ENCODE measurements at places on chromosomes 11 and 22.

DNA sequence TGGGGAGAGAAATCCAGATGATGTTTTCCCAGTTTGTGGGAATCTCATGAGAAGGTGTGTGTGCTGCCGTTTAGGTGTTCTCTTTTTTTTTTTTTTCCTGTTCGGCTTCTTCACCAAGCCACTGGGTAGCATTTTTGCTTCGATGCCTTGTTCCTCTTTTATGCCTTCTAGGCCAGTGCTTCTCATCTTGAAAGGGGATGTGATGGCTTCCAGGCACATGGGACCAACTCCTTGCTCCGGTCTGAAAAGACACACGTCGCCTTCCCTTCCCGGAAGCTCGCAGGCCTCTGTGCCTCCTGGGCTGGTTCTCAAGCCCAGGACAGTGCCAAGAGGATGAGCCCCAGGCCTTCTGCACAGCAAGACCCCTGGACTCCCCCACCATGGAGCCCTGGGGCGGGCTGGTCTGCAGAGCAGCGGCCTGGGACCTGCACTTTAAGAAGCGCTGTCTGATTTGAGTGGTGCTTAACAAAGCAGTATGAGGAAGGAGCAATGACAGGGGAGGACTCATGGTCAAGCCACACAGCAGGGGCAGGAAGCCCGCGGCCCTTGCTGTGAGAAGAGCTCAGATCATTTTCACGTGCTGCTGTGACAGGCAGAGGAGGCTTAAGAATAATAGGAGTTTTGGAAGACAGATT lies 158.8 kb downstream of the MPPED1 start:
- DNase-seq: no peak

DNA sequence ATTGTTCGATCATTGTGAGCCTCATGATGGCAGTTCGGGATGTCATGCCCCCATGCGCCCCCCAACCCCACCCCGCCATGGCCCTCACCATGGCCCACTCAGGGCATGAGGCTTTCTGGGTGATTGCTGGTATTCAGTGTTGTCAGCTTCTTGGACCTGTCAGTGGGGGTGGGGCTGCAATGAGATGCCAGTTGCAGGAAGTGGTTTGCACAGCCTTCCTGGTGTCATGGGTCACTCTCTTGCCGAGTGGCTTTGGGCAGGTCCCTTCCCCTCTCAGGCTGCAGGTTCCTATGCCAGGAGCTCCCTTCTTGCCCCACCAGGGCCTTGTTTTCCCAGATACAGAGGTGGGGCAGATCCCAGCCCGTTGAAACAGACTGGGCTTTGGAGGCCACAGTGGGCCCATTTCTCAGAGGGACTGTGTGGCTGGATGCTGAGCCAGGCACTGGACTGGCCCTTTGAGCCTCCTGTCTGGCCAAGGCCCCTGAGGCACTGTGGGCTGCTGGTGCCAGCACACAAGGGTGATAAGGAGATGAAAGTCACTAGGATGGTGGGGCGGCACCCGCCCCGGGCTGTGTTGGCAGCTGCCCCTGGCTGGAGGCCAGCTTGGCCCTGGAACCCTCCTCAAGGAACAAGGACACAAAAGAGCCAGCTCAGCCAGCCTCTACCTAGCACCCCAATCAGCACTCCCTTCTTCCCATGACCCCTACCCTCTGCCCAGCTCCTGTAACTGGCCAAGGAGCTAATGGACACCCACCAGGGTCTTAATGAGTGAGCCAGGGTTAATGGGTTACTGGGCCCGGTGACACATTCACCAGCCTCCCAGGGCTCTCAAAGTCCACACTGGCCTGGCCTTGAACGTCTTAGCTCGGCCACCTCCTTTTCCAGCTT lies 1.5 kb upstream of the GGT1 start:
- no peak for DNase-seq

GRCh38 chr22:44924710-44925109 lies 85.1 kb downstream of the PHF21B start:
- DNase-seq: peak; percentile 6

GRCh38 chr11:70862093-70862492 lies 390.3 kb downstream of the SHANK2 start:
- DNase-seq: no peak

DNA sequence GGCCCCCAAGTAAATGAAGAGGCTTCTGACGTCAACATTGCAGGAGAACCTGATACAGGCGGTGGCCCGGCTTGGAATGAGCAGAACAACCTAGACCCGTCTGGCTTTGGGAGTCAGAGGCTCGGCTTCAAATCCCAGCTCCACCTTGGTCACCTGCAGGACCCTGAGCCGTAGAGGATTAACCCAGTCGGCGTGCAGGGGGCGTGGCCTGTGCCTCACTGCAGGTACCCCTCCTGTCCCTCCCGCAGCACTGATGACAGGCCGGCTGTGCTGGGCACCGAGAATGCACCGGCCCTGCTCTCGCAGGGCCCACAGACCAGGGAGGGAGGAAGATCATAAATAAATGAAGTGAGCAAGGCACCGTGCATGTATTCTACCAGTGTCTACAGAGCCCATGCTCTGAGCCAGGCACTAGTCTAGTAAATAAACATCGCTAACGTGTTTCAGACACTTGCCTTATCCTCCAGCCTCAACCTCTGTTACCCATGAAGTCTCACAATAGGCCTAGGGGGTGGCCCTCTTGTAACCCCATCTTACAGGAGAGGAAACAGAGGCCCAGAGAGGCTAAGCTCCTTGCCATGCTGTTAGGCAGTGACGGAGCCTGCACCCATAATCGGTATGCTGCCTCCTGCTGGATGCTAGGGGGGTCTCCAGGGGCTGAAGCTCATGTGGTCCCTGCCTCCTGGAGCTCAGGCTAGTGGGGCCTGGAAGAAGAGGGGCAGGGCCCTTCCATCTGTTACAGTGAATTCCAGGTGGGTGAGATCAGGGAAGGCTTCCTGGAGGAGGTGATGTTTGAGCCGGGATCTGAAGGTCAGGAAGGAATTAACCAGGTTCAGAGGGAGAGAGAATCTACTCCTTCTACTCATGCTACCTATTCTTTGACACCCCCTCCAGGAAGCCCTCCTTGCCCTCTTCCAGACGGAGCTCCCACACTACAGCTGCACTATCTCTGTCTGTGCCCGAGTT lies 53.4 kb downstream of the RTL6 start:
- DNase-seq: no peak

- no peak for DNase-seq
Observed at GRCh38 chr11:32829157-32829679, 509 bp upstream of the PRRG4 start.

DNA sequence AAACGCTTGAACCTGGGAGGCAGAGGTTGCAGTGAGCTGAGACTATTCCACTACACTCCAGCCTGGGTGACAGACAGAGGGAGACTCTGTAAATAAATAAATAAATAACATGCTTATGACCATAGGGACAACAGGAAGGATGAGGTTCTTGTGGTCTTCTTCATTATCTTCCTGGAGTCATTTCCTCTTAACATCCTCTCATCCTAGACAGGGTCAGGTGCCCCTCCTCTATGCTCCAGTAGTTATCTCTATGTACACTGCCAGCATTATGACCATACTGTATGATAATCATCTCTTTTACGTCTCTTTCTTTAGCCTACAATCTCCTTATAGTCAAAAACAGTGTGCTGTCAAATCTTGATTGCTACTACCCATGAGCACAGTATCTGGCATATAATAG lies 17.7 kb downstream of the RAB30 start:
- no peak for DNase-seq

GRCh38 chr11:86160541-86161149 lies 83.9 kb upstream of the EED start:
- DNase-seq: no peak

DNA sequence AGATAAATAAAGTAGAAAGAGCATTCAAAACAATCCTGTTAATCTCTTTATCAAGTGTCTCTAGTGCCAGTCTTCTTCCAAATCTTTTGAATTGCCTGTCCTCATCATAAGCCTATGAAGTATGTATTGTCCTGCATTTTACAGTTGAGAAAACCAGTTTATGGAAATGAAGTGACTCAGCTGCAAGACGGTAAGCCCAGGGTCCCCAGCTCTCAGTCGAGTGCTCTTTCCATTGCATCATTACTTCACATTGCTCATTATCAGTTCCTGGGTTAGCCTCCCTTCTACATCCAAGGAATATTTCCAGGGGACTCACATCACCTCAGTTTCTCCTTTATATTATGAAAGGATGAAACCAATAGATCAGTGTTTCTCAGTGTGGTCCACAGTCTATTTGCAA lies 9.1 kb upstream of the P4HA3 start:
- no peak for DNase-seq

- DNase-seq: no peak
Observed at GRCh38 chr11:46675949-46676348, 24.5 kb downstream of the ARHGAP1 start.

- peak; percentile 15 for DNase-seq
Observed at GRCh38 chr11:87421422-87421821, 383.7 kb downstream of the TMEM135 start.

- no peak for DNase-seq
Observed at GRCh38 chr11:2664791-2665525, 34.8 kb downstream of the KCNQ1OT1 start.

Data from activated CD4-positive, alpha-beta T cell treated with anti-CD3 and anti-CD28 coated beads, Interleukin-2, amount 50 U/mL, for 48 hours (primary cell).